ENCODE measurements at places on chromosomes 12 and 14. TPM values are rescaled to one million over a fixed set of nuclear protein-coding genes. Genes with fewer than 3 reads are reported as not detected.
A peak's percentile ranks its signal among the peaks of the same experiment; 100 is the strongest.

DNA sequence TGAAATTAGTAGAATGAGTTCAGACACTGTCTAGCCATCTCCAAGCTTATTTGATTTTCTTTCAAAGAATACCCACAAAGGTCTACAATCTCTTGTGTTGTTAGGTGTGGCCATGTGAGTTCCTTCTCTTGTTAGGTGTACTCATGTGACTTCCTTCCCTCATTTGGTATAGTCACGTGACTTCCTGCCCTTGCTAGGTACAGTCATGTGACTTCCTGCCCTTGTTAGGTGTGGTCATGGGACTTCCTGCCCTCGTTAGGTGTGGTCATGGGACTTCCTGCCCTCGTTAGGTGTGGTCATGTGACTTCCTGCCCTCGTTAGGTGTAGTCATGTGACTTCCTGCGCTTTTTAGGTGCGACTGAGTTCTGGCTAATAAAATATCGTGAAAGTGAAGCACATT lies 179.6 kb downstream of the TMX1 start:
- DNase-seq: peak; percentile 78

The GDF3 gene
- not detected for total RNA-seq

DNA sequence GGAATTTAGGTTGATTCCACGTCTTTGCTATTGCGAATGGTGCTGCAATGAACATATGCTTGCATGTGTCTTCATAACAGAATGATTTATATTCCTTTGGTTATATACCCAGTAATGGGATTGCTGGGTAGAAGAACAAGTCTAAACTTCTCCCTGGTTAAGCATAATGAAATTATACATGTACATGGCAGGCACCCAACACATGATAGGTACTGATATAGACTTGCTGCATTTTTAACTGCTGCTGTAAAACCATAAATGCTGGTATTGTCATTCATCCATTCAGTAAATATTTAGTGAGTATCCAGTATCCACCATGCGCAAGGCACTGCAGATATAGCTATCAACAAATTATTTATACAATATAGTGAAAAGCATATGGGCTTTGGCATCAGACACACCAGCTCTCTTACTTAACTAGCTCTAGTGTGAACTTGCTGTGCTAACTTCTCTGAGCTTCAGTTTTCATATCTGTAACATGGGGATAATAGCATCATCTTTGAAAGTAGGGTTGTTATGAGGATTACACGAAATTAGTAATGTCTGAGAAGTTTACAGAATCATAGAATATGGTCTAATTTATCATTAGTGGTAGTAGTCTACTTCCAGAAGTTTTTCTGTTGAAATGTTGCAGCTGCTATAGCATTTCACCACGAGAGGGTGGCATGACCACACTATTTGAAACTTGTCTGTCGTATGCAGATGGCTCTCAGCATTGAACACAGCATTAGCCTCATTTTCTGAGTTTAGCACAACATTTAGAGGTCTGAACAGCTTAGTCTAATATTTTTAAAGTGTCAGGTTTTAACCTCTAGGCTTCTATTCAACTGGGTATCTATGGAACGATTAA lies 32.0 kb upstream of the SEL1L start:
- no peak for DNase-seq

The SYT1 gene
- total RNA-seq: not detected

- no peak for DNase-seq
Observed at GRCh38 chr12:104910196-104910840, 47.8 kb downstream of the SLC41A2 start.

- DNase-seq: peak; percentile 73
Observed at GRCh38 chr14:103292426-103293374, 41.3 kb upstream of the EIF5 start.

DNA sequence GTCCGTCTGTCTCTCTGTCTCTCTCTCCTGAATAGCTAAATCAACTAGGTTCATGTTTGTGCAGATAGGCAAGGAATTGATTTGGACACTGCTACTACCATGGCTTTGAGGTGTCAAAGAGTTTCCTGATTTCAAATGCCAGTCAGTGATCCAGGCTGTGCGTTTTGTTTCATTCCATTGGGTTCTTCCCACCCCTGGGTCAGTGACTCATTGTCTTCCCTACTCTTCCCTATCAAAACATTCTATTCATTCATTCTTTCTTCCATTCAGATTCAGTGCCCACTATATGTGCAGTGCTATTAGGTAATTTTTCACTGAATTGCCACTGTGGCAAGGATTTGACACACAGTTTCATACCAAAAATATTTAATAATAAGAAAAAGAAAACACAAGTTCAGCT lies 50.4 kb downstream of the RPH3A start:
- DNase-seq: no peak

GRCh38 chr12:40742041-40742440 lies 49.8 kb downstream of the CNTN1 start:
- DNase-seq: no peak

DNA sequence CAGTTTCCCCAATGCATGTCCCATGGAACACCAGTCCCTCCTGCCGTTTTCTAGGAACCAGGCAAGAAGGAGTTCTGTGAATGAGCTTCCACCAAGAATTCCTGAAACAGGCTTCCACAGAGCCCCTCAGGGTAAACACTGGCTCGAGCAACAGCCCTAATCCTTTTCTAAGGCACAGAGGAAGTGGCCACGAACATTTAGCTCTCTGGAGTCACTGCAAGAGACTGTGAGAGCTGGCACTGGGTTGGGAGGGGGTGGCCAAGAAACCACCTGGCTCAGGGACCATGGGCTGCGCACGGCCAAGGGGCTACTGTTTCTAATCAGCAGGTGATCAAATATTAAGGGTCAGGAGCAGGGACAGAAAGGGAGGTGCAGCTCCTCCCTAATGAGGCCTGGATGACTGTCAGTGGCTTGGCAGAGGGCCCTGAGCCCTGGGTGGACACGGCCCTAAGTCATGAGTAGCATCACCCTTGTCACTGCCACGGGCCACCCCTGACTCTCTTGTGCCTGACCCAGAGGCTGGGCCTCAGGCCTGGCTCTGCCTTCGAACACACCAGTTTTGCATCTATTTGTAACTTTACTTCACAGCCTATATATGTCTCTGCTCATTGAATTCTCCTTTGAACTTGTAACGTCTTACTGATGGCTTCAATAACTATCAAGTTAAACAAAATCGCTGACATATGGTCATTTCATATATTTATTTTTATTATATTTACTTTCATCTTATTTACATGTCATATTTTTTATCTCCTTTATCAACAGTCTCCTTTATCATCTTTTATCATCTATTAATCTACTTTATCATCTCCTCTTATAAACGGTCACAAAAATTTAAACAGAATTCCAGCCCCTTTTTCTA lies 154.0 kb downstream of the DICER1 start:
- no peak for DNase-seq

- DNase-seq: no peak
Observed at GRCh38 chr12:114221957-114222630, 183.8 kb downstream of the TBX5 start.

The RBP5 gene
- not detected for total RNA-seq

The FAM181A gene
- not detected for total RNA-seq

DNA sequence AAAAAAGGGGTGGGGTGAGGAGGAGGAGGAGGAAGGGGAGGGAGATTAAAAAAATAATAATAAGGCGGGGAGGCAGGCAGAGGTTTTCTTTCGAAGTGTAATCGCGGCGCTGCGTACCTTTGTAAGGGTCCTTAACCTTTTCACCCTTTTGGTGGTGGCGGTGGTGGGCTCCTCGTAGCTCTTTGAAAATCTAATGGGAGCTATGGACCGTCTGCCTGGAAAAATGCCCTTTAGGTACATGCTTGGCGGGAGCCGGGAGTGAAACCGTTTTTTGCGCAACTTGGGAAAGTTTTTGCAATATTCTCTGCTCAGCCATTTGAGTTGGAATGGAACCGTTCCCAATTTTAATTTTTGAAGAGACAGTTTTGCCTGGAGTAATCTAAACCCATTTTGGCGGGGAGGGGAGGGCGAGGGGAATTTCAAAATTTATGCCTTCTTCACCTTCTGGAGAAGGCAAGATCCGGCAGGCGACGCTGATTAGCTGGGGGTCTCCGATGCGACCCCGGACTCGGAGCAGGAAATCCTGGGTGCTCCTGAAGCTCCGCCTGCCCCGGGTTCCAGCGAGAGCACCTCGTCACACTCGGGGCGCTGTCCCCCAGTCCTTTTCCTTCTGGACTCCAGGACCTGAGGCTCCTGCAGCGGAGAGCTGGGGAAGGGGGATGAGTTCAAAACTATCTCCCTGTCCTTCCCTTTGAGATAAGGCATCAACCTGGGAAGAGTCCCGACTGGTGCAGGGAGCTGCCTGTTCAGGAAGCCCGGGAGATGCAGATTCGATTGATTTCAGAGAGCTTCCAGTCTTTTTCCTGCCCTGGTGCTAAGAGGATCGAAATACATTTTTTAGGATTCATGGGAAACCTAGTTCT lies 74.6 kb upstream of the TBX5 start:
- no peak for DNase-seq

DNA sequence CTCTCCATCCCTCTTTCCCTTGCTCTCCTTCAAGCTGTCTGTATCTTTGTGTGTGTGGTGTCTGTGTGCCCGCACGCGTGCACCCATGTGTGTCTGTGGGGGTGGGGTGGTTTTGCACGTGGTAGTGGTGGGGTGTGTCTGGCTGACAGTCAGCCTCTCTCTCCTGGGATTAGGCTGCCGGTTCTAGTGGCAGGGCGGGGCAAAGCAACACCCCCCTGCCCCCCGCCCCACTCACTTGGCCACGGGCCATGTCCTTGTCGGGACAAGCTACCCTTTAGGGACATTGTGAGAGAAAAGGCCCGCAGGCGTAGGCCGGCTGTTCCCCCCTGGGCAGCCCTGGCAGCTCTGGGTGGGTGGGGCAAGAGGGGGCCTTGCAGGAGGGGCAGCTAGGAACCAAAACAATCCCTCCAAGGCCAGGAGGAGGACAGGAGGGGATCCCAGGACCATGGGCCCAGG lies 182.6 kb downstream of the ALG10 start:
- DNase-seq: no peak

GRCh38 chr14:95183082-95183481 lies 25.8 kb upstream of the DICER1 start:
- no peak for DNase-seq

The OR6C4 gene
- total RNA-seq: not detected

- DNase-seq: no peak
Observed at GRCh38 chr14:69770559-69770958, 3.6 kb downstream of the SRSF5 start.

The CFAP73 gene
- total RNA-seq: 0.33 TPM
